Fibroblast of pulmonary artery (primary cell): ENCODE measurements at places on chromosomes 2 and 18.

DNA sequence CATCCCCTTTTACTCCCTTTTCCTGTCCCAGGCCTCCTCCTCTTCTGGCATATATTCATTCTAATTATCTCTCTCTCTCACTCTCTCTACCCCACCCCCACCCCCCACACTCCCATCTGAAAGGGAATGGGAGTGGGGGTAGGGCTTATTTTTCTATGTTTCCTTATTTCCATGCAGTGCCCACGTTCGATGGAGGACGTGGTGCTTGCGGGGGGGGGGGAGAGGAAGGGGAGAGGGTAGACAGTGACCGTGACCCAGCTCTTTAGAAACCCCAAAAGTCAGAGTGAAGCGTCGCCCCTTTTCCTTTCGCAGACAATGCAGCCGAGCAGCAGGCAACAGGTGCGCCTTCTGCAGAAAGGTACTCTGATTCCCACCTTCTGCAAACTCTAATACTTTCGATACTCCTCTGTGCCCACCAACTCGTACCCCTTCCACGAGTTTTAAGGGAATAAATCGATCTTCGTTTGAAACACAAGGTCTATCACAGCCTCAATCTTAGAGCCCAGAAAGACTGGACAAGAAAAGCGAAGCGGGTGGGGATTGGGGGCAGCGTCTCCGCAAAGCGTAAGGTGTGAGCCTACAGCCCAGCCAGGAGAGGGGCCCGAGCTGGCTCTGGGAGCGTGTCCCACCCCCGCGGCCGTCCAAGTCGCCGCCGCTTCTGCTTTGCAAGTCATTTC is 891 bp upstream of the NR4A2 start:
- DNase-seq, result no peak

DNA sequence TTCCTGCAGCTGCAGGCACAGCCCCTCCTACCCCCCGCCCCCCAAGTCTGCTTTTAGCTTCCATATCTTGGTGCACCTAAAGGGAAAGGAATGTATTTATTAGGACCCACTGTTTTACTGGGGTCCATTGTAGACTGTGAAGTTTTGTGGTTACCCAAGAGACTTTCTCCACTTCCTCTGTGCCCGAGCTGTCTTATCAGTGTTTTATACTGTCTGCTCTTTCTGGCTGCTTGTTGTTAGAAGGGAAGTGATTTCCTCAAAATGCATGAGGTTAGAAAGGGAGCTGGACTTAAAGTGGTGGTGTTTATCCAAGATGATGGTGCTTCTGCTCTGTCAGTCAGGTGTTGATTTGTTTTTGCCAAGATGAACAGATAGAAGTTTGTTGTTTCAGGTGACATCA is 85.0 kb downstream of the PTH2R start:
- DNase-seq, result no peak

GRCh38 chr2:231930593-231931281 is 4.5 kb upstream of the NPPC start:
- peak; percentile 29 for DNase-seq

- DNase-seq, result peak; percentile 50
These were observed 314.1 kb upstream of the THUMPD2 start for GRCh38 chr2:40093021-40093675.

- DNase-seq, result no peak
These were observed 546.7 kb downstream of the EPHA4 start for GRCh38 chr2:221025398-221025797.

- DNase-seq, result peak; percentile 94
These were observed 83.3 kb downstream of the DPP4 start for GRCh38 chr2:161990741-161991140.

GRCh38 chr18:10739152-10739551 is 213.3 kb downstream of the NAPG start:
- peak; percentile 31 for DNase-seq

- DNase-seq, result no peak
These were observed 219.4 kb downstream of the TGIF1 start for GRCh38 chr18:3669376-3669775.
